AG09319 (cell line): ENCODE measurements at places on chromosomes 13 and 19.

GRCh38 chr13:32811297-32811800 is 204.9 kb upstream of the KL start:
- peak; percentile 60 for DNase-seq

DNA sequence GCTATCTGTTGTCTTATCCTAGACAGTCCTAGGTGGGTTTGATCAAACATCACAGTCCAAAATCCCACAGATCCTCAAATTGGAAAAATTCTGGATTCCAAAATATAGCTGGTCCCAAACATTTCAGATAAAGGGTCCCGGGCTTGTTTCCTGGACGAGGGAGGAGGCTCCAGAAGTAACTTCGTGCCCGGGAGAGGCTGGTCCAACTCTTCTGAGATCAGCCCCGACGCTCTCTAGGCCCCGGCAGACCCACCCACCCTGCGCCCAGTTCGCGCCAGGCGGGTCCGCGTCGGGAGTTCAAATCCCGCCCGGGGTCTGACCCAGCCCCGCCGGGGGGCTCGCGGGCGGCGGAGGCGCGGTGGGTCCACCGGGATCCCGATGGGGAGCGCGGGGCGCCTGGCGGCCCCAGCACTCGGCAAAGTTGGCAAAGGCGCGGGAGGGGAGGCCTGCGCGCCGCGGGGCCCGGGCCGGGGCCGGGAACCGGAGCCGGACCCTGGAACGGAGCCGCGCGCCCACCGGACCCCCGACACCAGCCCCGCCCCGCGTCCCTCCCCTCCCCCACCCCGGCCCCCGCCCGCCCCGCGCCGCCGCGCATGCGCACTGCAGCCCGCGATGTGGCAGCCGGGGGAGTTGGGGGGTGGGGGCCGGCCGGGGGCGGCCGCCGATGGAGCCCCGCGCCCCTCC is 513 bp downstream of the MIER2 start:
- DNase-seq = no peak

- no peak for DNase-seq
Measured at GRCh38 chr19:7478173-7478842, 10.5 kb downstream of the PEX11G start.

- DNase-seq = no peak
Measured at GRCh38 chr13:77513719-77514335, 21.7 kb upstream of the SCEL start.

DNA sequence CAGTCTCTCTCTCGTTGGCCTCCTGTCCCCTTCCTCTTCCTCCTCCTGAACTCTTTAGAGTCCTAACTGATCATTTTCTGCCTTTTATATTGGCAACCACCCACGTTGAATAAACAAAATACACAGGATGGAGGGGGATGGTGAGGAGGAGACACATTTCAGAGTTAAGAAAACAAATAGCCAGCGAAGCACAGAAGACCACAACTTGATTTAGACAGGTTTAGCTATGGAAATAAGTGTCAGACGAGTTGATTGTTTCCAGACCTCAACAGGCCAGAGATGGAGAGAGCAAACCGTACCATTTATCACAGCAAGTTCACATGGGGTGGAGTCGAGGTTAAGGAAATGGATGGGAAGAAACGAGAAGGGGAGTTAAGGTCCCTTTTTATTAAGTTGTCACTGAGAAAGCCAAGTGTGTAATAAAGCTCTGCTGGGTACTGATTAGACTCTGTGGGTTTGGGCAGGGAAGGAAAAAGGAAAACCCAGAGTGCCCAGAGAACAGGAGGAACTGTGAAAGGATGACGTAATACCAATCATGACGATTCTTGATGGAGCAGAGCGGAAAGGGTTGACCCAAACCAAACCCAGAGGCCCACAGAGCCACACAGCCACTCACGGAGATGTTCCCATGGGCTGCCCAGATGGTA is 11.1 kb upstream of the SERP2 start:
- DNase-seq = no peak

DNA sequence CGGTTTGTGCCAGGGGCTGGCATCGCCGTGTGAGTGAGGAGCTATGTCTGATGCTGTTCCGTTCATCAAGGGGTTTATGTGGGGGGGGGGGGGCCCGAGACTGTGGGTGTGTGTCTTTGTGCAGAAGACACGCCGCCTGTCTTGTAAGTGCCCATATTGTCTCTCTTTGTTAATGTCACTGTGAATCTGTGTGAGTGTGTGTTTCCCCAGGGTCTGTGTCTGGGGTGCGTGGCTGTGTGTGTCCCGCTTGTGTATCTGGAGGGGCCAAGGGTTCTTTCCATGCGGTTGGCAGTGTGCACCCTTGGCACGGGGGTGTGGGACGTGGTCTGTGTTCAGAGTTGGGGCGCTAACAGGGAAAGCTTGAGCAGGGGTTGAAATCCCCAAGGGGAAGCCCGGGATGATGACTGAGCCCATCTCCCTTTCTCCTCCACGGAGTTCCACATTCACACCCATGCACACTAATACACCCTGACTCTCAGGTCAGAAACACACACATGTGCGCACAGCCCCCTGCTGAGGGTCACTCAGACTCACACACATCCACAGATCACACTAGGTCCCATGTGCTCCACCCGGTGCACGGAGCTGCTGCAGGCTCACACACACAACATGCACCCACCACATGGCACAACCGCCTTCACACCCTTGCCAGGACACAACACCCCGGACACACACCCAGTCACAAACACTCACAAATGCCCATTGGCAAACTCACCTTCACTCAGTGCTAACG is 1.8 kb downstream of the NCAN start:
- no peak for DNase-seq

GRCh38 chr13:107678075-107678689 is 537.2 kb downstream of the LIG4 start:
- no peak for DNase-seq

DNA sequence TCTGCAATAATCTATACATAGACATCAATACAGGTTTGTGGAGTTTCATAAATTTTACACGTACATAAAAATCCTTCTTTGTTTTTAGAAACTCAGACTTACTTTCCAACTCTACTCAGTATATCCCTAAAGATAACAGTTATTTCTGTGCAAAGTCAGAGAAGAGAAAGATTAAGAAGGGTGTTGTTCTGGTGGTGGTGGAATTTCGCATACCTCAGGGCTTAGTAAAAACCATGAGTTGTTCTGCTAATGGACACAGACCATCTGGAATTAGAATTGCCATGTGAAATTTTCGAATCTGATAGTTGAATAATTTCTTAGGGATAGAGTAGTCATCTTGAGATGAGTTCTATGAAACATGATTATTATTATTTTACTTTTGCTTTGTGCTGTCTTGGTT is 102.7 kb downstream of the ZAR1L start:
- DNase-seq = peak; percentile 39
